ENCODE measurements at places on chromosomes 7 and 10.

GRCh38 chr7:36486336-36486735 lies 96.7 kb downstream of the ANLN start:
- H3K4me1 ChIP-seq, result no peaks in the 10 kb centered on the region
- no peak overlapping the region for H3K27ac ChIP-seq
- peaks cover 25% of the 10 kb centered on the region for H3K27me3 ChIP-seq
- H3K36me3 ChIP-seq, result no peaks in the 10 kb centered on the region
- H3K4me3 ChIP-seq, result no peak overlapping the region

DNA sequence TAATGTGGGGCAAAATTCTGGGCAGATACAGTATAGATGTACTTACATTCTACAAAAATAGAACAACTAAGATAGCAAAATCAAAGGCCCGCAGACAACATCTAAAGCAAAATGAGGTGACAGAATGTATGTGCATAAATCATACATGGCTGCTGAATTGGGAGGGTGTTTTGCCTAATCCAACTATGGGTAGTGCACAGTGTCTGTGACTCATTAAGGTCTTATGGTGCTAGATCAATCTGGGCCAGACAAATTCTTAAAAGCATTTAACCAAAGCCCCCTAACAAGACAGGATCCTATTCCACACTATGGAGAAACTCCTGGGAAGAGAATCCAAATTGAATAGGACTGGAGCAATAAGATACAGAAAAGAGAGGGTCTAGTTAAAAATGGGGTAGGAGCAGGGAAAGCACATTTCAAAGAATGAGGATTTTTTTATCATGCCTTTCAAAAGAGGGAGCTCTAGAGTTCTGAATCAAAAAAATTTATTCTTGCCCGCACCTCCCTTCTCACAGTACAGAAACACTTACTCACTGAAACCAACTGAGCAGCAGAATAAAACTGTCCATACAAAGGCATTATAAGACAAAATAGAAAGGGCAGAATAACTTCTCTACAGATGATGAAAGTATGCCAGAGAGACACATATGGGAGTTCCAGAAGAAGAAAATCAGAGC lies 181.3 kb downstream of the RNLS start:
- no peak overlapping the region for H3K27ac ChIP-seq
- peak; percentile 35 for DNase-seq
- H3K4me1 ChIP-seq, result no peaks in the 10 kb centered on the region
- no peaks in the 10 kb centered on the region for H3K36me3 ChIP-seq
- H3K4me3 ChIP-seq, result no peak overlapping the region

DNA sequence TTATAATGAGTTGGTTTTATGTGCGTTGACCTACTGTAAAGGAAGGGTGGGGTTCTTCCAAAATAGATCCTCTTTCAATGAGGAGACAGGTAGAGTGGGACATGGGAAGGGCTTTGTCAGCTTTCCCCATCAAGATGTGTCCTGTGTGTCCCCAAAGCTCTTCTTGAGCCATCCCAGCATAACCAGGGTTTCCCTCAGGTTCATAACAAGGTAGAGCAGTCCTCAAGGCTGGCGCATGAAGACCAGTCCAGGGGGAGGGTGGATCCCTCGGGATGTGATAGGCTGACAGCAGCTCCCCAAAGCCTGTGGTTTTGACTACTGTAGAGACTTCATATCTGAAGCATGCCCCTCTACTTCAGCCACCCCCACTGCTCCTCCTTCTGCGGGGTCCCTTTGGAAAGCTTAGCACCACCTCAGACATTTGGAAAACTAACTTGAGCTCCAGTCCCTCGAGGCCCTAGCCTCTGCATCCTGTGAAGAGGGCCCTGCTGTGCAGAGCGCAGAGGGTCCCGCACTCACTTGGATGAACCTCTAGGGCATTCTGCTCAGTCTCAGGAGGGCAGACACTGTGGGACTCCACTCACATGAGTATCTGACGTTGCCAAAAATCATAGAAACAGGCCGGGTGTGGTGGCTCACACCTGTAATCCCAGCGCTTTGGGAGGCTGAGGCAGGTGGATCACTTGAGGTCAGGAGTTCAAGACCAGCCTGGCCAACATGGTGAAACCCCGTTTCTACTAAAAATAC lies 1.1 kb upstream of the GIMAP8 start:
- H3K27ac ChIP-seq, result no peak overlapping the region
- peaks cover 20% of the 10 kb centered on the region for H3K27me3 ChIP-seq
- H3K4me3 ChIP-seq, result no peak overlapping the region
- no peaks in the 10 kb centered on the region for H3K4me1 ChIP-seq
- DNase-seq, result no peak
- H3K36me3 ChIP-seq, result no peaks in the 10 kb centered on the region

DNA sequence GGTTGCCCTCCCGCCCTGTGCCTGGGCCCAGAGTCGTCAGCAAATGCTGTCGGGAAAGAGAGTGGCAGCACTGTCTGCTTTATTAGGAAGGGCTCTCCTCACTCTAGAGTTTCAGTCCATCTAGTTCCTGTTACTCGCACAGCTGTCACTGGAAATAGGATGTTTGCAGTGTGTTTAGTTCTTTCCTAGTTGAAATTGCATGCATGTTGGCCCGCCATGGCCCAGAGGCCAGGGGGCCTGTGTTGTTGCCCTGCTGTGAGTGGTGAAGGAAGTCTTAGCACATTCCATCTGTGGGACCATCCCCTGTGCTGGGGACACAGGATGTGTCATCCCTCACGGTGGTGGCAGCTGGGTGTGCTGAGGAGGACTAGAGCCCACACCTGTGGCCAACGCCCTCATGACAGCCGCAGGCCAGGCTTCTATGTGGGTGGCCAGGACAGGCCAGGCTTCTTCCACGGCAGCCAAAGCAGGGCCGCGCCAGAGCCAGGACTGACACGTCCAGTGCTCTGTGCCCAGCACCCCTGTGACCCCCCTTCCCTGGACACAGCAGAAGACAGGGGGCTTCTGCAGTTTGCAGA lies 45.4 kb downstream of the ZNF467 start:
- no peak for DNase-seq
- H3K36me3 ChIP-seq, result peaks cover 54% of the 10 kb centered on the region
- H3K27me3 ChIP-seq, result no peaks in the 10 kb centered on the region
- no peaks in the 10 kb centered on the region for H3K4me1 ChIP-seq
- H3K27ac ChIP-seq, result no peak overlapping the region

- peaks cover 5% of the 10 kb centered on the region for H3K27me3 ChIP-seq
- H3K4me1 ChIP-seq, result no peaks in the 10 kb centered on the region
- no peak overlapping the region for H3K27ac ChIP-seq
- no peaks in the 10 kb centered on the region for H3K36me3 ChIP-seq
Measured at GRCh38 chr7:159140170-159140910, 4.3 kb downstream of the VIPR2 start.

DNA sequence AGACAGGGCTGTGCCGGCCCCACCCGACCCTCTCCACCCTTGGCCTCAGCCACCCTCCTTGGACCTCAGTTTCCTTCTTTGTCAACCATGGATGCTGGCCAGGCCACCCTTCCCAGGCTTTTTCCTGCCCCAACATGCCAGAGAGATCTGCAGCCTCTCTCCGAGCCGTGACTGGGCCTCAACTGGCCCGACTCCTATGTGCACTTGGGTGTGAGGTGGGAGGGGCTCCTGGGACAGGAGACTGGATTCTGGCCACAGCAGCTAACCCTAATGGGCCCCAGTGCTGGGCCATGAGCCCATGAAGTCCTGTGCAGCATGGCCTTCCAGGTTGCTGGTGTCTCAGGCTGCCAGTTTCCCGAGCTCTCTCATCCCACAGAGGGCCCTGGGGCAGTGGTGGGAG lies 47.7 kb upstream of the PCBD1 start:
- DNase-seq, result no peak
- peaks cover 77% of the 10 kb centered on the region for H3K27me3 ChIP-seq
- no peaks in the 10 kb centered on the region for H3K4me1 ChIP-seq
- H3K27ac ChIP-seq, result no peak overlapping the region

DNA sequence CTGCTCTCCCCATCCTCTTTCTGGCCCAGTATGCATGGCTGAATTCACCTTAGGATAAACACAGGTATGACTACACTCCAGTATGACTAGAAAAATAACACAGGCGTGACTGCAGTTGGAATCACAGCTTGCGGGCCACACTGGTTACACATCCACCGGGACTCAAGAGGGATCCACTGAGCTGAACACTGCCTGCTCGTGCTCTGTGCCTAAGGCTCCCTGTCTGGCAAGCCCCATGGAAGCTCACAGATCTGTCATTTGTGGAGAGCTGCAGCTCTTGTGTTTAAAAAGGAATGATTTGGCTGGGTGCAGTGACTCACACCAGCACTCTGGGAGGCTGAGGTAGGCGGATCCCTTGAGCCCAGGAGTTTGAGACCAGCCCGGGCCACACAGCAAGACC lies 26.8 kb downstream of the VOPP1 start:
- peak; percentile 82 for DNase-seq
- peaks cover under 1% of the 10 kb centered on the region for H3K36me3 ChIP-seq
- H3K27ac ChIP-seq, result no peak overlapping the region
- peaks cover 19% of the 10 kb centered on the region for H3K4me1 ChIP-seq

DNA sequence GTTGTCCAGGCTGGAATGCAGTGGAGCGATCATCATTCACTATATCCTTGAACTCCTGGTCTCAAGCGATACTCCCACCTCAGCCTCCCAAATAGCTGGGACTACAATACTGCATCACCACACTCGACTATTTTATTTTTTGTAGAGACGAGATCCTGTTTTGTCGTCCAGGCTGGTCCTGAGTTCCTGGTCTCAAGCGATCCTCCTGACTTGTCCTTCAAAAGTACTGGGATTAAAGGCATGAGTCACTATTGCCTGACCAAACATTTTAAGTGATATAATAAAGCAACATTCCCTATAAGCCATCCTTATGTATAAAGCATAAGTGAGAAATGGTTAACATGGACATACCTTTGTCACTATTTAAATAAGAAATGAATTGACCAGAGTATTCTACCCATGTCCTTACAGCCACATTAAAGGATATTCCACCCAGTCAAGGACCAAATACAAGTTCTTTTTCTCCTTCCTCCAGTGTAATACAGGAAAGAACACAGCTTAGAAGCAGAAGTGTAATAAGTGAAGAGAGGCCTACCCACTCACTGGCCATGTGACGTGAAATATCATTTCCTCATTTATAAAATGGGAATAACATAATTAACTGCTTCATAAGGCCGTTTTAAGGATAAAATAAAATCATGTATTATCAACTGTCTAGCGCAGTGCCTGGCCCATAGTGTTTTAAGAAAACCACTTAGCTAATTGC lies 82.0 kb downstream of the DOCK4 start:
- H3K4me1 ChIP-seq, result peaks cover 3% of the 10 kb centered on the region
- peak; percentile 19 for DNase-seq
- no peaks in the 10 kb centered on the region for H3K27me3 ChIP-seq
- no peak overlapping the region for H3K27ac ChIP-seq
- H3K36me3 ChIP-seq, result no peaks in the 10 kb centered on the region
- H3K4me3 ChIP-seq, result no peak overlapping the region

DNA sequence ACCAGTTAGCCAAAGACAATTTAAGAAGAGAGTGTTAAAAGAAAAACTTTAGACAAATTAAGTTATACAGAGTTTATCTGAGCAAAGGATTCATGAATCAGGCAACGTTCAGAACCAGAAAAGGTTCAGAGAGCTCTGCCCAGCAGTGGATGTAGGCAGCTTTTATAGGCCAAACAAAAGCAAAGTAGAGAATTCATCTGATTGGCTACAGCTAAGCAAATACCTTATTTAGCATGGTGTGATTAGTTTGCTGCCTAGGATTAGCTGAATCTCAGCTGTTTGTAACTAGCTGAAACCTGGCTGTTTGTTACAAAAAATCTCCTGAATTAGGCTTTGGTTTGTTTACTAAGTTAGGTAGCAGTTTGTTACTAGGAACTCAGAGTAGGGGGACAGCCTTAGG lies 66.0 kb downstream of the SLC25A40 start:
- no peak for DNase-seq
- no peaks in the 10 kb centered on the region for H3K36me3 ChIP-seq
- no peak overlapping the region for H3K27ac ChIP-seq
- no peaks in the 10 kb centered on the region for H3K27me3 ChIP-seq
- no peaks in the 10 kb centered on the region for H3K4me1 ChIP-seq
- H3K4me3 ChIP-seq, result no peak overlapping the region

- H3K4me3 ChIP-seq, result no peak overlapping the region
- H3K36me3 ChIP-seq, result no peaks in the 10 kb centered on the region
- no peaks in the 10 kb centered on the region for H3K4me1 ChIP-seq
- no peak overlapping the region for H3K27ac ChIP-seq
- no peaks in the 10 kb centered on the region for H3K27me3 ChIP-seq
Measured at GRCh38 chr10:84571146-84571545, 242.8 kb downstream of the CCSER2 start.

GRCh38 chr7:151140826-151141225 lies 26.7 kb downstream of the GBX1 start:
- DNase-seq, result no peak
- no peaks in the 10 kb centered on the region for H3K27me3 ChIP-seq
- H3K27ac ChIP-seq, result no peak overlapping the region
- H3K36me3 ChIP-seq, result peaks cover 71% of the 10 kb centered on the region

DNA sequence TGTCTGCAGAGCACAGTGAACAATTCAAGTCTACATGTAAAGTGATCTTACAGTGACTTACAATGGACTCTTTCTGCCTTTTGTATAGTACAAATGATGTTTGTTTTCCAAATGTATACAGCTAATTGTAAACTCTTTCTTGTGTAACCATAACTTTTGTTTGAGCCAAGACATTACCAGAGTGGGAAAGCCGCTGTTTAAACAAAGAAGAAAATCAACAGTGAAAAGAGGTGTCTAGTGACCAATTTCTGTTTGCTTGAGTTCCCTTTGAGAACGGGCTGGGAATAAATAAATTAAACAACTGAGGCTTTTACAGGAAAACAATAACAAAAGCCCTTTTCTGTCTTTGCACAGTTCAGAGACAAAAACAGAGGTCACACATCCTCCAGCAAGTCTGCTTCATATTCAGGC lies 1163.4 kb downstream of the CNTNAP2 start:
- DNase-seq, result no peak
- H3K4me3 ChIP-seq, result no peak overlapping the region
- H3K4me1 ChIP-seq, result no peaks in the 10 kb centered on the region
- H3K36me3 ChIP-seq, result no peaks in the 10 kb centered on the region
- H3K27ac ChIP-seq, result no peak overlapping the region

- peaks cover 8% of the 10 kb centered on the region for H3K4me1 ChIP-seq
- no peak overlapping the region for H3K27ac ChIP-seq
- DNase-seq, result peak; percentile 48
- H3K4me3 ChIP-seq, result no peak overlapping the region
- H3K36me3 ChIP-seq, result no peaks in the 10 kb centered on the region
Measured at GRCh38 chr10:576130-576465, 113.4 kb downstream of the DIP2C start.

All from IMR-90 (cell line).